NCI-H1417 treated with DMSO at 0.1 percent for 48 hours (cell line): ENCODE measurements at places on chromosomes 16 and 17.

- peak; percentile 91 for DNase-seq
These were observed at the start of gene CEP20 for GRCh38 chr16:15888072-15888976. CEP20 (minus strand) TSS chr16:15888603; CDS start chr16:15888585, 18 bp downstream.

GRCh38 chr16:27449434-27450195, 47.6 kb downstream of the IL21R start:
- no peak for DNase-seq

GRCh38 chr17:18184143-18185031, 759 bp downstream of the ALKBH5 start:
- no peak for DNase-seq

DNA sequence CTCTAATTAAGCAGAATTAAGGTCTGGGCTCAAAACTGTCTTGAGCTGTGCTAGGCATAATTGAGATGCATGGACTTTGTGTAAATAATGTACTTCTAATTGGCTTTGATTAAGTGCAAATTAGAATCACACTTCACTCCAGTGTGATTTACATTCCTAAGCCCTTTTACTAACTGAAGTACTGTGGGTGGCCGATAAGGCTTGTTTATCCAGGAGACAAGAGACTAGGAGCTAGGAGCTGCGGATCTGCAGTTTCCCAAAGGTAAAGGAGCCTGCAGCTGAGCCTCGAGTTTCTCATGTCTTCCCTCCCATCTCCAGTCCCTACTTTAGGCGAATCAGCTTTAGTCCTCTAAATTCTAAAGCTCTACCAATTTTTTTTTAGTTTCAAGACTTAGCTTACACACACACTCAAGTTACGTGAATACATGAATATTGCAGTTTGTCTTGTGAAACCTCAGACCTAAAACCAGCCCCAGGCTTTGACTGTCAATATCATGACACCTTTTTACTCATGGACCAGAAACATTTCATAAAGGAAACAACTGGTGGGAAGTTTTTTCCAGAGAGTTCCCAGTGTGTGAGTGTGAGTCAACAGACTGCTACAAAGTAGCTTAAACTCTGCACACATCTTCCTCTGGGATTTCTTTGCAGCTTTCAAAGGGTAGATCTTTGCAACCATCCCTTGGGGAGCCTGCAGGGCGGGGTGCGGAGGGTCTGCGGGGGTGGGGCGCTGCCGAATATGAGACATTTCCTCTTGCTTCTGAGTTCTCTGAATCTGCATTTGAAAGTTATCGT, 113.9 kb upstream of the TBX2 start:
- DNase-seq, result no peak

DNA sequence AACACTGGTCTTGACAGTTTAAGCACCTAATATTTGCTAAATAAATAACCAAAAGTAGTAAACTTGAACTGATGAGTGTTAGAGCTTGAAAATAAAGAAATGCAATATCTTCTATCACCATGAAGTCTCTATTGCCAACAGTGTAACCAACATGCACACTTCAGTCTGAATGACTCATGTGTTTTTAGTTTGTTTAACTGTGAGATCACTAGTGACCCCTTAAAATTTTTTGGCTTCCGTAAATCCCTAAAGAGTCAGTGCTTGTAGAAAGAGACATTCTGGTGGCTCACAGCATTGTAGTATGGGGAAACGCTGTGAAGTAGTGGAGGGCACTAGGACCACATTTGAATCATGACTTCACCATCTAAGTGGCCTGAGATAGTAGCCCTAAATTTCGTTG, 341.1 kb downstream of the PMP22 start:
- no peak for DNase-seq

DNA sequence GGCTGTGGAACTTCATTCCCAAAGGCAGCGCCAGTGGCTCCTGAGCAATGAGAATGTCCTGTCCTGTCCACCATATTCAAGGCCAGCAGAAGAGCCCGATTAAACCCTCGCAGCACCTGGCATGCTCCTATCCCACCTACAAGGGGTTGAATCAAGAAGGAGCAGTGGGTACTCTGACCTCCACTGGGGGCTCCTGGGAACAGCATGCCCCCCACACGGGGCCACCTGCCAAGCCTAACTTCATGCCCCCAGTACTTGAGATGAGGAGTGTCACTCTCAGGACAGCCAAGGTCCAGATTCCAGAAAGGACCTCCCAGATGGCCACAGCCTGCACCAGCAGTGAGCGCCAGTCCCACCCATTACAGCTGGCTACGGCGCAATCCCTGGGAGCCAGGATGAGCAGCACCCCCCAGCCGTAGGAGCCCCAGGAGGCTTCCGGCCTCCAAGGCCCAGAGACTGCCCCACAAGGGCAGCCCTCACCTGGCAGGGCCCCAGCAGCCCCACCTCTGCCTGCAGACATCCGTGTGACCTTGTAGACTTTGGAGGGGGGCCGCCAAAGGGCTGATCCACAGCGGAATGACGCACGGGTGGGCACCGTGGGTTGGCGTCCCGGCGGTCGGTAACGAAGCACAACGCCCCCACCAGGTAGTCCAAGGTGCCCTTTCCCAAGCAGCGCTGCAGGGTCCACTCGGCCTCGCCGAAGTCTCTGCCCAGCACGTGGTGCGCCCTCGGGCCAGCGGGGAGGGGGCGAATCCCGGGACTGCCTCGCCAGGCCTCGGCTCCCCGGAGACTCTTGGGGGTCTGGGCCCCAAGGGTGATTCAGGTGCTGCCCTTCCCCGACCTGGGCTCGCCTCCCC, 1.0 kb upstream of the MPDU1 start:
- no peak for DNase-seq

DNA sequence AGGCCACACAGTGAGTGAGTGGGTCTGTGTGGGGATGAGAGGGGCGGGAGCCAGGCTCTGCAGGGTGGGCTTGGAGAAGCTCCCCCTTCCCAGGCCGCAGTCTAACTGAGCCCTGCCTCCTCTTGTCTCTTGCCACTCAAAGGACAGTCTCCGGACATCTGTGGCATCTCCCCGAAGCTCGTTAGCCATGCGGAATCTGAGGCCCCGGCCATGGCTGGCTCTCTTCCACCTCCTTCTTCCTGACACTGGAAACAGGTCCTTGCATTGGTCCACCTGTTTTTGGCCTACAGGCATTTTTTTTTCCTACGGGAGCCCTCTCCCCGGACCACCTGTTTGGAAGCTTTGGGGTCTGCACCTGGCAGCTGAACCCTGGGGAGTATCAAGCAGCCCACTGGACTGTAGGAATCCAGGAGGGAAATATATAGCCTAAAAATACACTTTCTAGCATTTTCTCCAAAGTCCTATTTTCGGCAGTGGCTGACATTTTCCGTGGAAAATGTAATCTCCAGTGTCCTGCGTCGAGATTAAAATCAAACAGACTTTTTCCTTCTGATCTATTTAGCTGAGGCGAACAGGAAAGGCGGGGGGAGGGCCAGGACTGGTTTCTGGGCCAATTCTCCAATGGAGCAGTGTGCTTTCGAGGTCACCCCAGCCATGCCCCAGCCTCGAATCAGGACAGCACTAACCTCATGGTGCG, 9.1 kb downstream of the ATP2A3 start:
- no peak for DNase-seq

DNA sequence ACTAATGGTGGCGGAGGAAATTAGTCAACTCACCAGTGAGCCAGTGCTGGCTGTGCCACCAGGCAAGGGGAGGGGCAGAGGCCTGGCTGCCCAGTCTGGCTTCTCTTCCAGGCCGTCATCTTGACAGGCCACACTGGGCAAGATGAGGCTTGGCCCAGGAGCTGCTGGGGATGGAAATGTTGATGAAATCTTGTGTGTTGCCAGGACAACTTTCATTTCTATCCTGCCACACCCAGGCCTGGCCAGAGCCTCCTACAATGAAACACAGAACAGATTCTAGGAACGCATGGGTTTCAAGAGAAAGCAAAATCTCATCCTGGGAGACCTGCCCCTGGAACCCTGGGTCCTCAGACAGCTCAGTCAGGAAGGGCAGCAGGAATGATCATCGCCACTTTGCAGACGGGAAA, 9.3 kb downstream of the HEXIM2 start:
- no peak for DNase-seq

DNA sequence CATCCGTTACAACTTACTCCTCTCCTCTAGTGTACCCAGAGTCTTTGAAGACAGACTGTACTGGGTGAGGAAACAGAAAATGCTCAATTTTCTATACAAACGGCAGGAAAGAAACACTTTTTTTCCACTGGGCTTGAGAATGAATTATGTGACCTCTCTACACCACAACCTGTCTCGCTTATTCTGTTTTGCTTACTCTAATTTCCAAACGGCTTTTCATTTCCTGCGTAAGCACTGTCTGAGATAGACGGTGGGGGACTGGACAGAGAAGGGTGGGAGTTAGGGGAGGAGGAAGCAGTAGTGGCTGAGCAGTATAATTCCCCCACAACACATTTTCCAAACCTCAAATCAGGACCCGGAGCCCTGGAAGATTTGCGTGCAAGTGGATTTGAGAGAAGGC, 191.4 kb upstream of the SDK2 start:
- DNase-seq, result no peak

GRCh38 chr17:34639706-34640425, 60.5 kb downstream of the TMEM132E start:
- no peak for DNase-seq

GRCh38 chr17:16106161-16106891, 106.7 kb downstream of the TTC19 start:
- no peak for DNase-seq

- DNase-seq, result no peak
These were observed 4.9 kb downstream of the POLG2 start for GRCh38 chr17:64491994-64492393.
